ENCODE measurements at places on chromosomes 5 and 9.
A peak's percentile ranks its signal among the peaks of the same experiment; 100 is the strongest.

DNA sequence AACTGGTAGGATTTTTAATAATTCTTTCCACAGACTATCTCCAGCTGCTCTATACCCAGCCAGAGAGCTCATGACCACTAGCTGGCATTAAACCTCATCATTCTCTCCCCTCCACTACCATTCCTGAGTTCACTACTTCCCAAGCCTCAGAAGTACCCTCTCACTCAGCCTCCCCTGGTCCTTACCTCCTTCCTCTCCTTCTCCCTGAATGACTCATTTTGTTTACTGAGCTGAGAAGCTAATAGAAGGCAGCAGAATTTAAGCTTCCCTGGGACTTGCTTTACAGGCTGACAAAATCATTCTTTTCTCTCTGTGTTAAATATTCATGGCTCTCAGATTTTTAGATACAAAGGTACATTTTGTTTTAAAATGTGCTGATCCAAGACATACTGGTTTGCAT lies 305.4 kb downstream of the TLR4 start:
- DNase-seq = no peak

DNA sequence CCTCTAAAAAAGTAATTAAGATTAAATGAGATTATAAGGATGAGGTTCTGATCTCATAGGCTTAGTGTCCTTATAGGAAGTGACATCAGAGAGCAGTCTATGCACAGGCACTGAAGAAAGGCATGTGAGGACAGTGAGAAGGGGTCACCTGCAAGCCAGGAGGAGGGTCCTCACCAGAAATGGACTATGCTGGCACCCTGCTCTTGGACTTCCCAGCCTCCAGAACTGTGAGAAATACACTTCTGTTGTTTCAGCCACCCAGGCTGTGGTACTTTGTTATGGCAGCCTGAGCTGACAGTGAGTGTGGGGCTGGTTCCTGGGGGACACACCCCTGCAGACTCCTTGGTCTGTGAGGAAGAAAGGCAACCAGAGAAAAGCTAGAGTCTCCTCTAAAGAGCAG lies 34.7 kb upstream of the IL6ST start:
- no peak for DNase-seq

DNA sequence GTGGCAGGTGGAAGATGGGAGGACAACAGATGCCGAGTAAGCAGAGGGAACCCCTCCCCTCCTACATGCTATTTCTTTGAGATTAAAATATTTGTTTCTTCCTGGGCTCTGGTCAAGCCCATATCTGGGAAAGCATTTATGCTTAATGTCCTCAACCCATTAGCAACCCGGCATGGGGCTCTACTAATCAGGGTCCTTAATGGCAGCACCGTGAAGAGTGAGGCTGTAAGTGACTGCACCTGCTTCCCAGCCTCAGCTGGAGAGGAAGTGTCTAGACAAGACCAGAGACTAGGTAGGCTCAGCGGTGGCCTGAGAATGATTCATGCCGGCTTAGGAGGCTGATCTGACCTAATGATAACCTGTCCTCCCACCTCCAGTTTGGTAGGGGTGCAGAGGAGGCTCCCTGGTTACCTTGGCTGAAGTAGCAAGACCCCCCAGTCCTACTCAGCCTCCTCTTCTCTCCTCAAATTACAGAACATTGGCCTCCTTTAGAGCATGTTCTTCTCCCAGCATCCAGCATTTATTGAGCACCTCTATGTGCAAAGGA lies 61.3 kb upstream of the HSPA9 start:
- no peak for DNase-seq

- no peak for DNase-seq
These were observed 28.8 kb upstream of the RNU6ATAC start for GRCh38 chr9:134192951-134193731.

GRCh38 chr5:135391116-135391868 lies 7.7 kb downstream of the MACROH2A1 start:
- DNase-seq = peak; percentile 32

DNA sequence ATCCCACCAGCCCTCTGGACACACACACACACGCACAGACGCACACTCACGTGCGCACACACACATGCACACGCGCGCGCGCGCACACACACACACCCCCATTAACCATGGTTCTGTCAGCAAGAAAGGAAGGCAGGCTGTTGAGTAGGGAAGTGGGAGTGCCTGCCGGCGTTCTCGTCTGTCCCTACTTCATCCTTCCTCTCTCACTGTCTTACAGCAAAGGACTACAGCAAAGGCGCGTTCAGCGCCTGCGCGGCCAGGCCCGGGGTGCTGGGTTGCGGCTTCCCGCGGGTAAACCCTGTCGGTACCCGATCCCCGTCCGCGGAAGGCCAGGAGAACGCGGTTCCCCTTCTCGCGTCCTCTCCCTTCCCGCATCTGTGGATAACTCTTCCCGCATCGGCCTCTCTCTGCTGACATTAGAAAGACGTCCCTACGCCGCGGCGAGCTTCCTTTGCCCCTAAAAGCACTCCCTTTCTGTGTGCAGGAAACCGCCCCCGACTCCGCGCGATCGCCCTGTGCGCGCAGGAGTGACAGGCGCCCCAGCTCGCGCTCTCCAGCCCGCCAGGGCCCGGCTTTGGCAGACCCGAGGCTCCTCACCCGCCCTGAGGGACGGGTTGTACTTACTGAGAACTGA lies 219.2 kb downstream of the AGTPBP1 start:
- DNase-seq = no peak

Measured in amniotic stem cell (primary cell).